ENCODE measurements at places on chromosomes 11 and 22. TPM values are rescaled to one million over a fixed set of nuclear protein-coding genes. Genes with fewer than 3 reads are reported as not detected.

The TSKU gene
- 18.6 TPM for total RNA-seq

The C22orf15 gene
- 1.6 TPM for total RNA-seq

The LUZP2 gene
- total RNA-seq: under 0.01 TPM

The PHOX2A gene
- total RNA-seq: not detected

The TTC36 gene
- 0.97 TPM for total RNA-seq

The MS4A6E gene
- total RNA-seq: not detected

The CASP4 gene
- total RNA-seq: 133 TPM

All from fibroblast of villous mesenchyme (primary cell).